ENCODE measurements at places on chromosomes 6 and 20. TPM values are rescaled to one million over a fixed set of nuclear protein-coding genes. Genes with fewer than 3 reads are reported as not detected.

Gene PPP1R14C
- 114 TPM for total RNA-seq

Gene SLC18B1
- total RNA-seq = 5.9 TPM

Gene ATP9A
- 27.6 TPM for total RNA-seq

Gene PROKR2
- not detected for total RNA-seq
